ENCODE measurements at places on chromosomes 1 and 21.
A peak's percentile ranks its signal among the peaks of the same experiment; 100 is the strongest.

GRCh38 chr1:100746542-100746932 lies 27.0 kb downstream of the VCAM1 start:
- no peak for DNase-seq

DNA sequence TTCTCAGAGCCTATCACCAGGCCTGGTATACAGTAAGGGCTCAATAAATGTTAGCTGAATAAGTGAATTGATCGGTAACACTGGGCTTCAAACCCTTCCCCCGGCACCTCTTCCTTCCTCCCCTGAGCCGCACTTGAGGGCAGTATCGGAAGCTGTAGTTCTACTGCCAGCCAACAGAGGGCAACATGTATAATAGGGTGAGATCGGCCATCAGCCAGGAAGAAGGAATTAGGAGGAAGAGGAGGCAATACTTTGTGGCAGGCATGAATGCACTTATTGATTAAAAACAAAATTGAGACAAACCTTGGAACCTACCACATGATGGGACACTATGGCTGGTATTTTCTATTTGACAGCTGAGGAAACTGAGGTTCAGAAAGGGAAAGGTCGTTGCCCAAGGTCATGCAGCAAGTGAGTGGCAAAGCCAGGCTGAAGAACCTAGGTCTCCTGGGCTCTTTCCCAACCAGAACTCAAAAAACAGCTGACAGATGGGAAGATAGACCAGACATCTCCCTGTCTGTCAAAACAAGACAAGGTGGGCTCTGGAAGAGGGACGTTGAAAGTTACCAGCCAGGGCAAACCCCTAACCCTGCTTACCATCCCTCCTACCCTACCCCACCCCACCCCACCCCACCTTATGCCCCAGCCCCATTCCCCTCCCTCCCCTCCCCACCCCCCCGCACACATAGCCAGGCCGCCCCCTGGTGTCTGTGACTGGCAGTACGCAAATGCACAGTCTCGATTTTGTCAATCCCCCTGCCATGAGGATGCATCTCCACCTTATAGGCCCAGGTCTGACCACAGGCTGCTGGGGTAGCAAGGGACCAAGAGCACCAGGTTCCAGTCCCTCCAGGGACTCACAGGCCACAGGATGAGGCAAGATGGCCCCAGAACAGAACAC lies 107.3 kb upstream of the RUNX3 start:
- peak; percentile 72 for DNase-seq

- no peak for DNase-seq
Measured at GRCh38 chr1:187696073-187696472, 867.3 kb downstream of the PLA2G4A start.

DNA sequence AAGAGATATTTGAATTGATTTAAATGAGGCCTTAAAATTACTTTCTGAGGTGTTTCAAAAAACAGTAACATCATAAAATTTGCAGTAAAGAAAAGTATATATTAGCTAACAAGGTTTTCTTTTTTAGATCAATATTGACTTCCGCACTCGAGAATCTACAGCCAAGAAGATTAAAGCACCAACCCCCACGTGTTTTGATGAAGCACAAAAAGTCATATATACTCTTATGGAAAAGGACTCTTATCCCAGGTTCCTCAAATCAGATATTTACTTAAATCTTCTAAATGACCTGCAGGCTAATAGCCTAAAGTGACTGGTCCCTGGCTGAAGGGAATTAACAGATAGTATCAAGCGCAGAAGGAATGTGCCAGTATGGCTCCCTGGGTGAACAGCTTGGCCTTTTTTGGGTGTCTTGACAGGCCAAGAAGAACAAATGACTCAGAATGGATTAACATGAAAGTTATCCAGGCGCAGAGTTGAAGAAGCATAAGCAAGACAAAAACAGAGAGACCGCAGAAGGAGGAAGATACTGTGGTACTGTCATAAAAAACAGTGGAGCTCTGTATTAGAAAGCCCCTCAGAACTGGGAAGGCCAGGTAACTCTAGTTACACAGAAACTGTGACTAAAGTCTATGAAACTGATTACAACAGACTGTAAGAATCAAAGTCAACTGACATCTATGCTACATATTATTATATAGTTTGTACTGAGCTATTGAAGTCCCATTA lies 3.6 kb downstream of the RGS1 start:
- no peak for DNase-seq

- DNase-seq, result no peak
Measured at GRCh38 chr1:208997726-208998312, 585.7 kb upstream of the CAMK1G start.

- no peak for DNase-seq
Measured at GRCh38 chr1:170881268-170882265, 53.8 kb upstream of the MROH9 start.

- DNase-seq, result no peak
Measured at GRCh38 chr1:151211972-151212705, 13.8 kb downstream of the PIP5K1A start.

- DNase-seq, result peak; percentile 37
Measured at GRCh38 chr1:154867064-154867825, 2.8 kb downstream of the KCNN3 start.

DNA sequence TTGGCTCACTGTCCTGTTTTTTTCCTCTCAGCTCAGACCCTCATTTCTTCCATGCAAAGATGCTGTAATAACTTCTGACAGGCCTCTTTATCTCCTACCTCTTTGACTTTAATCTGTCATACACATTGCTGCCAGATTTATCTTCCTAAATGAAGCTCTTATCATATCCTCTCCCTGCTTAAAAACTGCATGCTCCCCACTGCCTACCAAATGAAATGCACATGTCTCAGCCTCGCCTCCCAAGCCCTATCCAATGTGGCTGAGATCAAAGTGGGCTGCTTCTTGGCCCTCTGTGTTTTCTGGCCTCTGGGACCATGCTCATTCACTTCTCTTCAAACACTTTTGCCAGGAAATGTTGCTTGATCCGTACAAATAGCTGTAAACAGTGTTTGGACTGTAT lies 38.3 kb downstream of the IRF2BP2 start:
- no peak for DNase-seq

GRCh38 chr1:206895325-206895724 lies 1.9 kb upstream of the IL24 start:
- DNase-seq, result no peak

- DNase-seq, result no peak
Measured at GRCh38 chr1:161421456-161421855, 53.8 kb upstream of the CFAP126 start.

GRCh38 chr1:243896313-243896712 lies 46.3 kb upstream of the AKT3 start:
- DNase-seq, result no peak

- no peak for DNase-seq
Measured at GRCh38 chr1:98417820-98418219, 243.7 kb upstream of the SNX7 start.

DNA sequence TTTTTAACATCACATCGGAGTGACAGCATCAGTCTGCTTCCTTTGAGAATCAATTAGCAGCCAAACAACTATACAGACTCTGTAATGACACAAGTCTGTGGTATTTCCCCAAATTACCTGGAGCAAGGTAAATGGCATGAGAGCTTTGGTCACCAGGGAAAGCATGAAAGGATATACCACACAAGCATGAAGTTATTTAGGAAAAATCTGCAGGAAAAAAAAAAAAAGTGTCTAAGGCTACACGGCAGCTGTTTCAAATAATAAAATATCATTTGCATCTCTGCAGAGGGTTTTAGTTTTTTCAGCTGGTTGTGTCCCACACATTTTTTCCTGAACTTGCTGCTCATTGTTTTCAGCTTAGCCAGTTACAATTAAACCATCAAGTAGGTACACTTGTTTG lies 234.7 kb downstream of the TTLL7 start:
- DNase-seq, result no peak

GRCh38 chr1:172154551-172154950 lies 265.9 kb upstream of the C1orf105 start:
- DNase-seq, result no peak

DNA sequence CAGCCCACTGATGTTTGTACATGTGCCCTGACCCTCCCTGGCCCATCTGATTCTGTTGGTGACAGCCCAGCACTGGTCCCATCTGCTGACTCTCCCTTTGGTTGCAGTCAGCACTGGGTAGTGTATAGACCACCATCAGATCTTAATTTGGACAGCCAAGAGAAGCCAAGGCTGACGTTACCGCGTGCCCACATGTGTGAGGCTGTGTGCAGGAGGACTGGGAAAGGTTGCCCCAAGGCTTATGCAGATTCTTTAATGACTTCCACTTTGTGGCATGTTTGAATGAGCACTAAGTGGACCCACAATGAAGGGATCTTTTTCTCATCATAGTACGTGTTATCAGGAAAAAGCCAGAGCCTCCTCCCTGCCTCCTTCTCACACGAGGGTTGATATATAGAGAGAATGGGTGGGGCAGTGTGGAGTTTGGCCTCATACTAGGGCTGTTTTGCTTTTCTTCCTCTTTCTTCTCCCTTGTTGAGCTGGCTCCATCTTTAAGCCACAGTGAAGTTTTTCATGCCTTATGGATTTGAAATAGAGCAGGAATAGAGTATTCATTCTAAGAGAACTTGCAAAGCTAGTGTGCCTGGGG lies 93.5 kb downstream of the NAV1 start:
- no peak for DNase-seq

GRCh38 chr1:78388275-78388674 lies 102.5 kb upstream of the PTGFR start:
- DNase-seq, result no peak

DNA sequence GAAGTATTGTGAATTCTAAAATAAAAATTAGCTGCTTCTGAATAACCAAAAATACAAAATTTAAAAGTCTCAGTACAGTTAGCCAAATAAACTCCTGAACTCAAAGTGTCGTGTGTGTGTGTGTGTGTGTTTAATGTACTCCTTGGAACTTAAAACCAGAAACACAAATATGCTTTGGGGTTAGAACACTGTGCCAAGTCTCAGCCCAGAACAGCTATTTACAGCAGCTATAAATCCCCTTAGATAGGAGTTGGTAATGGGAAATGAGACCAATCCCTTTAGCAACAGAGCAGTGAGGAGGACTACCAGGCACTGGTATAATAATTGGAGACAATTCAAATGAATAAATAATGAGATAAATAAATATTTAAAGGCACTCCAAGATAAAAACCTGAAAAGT lies 83.1 kb downstream of the PATJ start:
- DNase-seq, result no peak

DNA sequence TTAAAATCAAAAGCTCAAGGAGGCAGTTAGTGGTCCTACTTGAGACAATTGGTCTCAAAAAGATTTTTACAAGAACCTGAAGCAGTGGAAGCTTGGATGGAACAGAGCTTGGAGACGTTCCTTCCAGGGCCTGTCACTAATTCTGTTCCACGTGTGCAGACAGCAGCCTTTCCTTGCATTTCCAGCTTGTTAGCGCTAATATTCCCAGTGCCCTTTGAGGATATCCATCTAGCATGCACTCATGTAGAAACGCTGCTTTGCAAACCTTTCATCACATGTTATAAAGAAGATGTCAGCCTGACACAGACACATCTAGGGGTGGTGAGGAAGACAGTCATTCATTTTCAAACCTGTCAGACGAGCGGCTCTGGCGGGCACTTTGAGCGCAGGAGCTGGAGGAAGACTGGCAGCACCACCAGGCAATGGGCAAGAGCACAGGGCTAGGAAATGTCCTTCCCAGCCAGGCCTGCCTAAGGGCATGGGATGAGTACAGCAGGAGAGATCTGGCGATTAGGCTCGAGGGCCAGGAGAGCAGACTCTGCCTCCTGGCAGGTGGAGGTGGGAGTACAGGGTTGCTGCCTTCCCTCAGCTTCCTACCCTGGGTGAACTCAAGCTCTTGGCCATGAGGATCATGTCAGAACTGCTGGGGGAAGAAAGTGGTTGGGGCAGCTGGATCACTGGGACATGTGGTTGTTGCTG lies 55.5 kb downstream of the CASQ2 start:
- DNase-seq, result no peak

- DNase-seq, result no peak
Measured at GRCh38 chr1:169683661-169684060, 27.8 kb downstream of the SELL start.

DNA sequence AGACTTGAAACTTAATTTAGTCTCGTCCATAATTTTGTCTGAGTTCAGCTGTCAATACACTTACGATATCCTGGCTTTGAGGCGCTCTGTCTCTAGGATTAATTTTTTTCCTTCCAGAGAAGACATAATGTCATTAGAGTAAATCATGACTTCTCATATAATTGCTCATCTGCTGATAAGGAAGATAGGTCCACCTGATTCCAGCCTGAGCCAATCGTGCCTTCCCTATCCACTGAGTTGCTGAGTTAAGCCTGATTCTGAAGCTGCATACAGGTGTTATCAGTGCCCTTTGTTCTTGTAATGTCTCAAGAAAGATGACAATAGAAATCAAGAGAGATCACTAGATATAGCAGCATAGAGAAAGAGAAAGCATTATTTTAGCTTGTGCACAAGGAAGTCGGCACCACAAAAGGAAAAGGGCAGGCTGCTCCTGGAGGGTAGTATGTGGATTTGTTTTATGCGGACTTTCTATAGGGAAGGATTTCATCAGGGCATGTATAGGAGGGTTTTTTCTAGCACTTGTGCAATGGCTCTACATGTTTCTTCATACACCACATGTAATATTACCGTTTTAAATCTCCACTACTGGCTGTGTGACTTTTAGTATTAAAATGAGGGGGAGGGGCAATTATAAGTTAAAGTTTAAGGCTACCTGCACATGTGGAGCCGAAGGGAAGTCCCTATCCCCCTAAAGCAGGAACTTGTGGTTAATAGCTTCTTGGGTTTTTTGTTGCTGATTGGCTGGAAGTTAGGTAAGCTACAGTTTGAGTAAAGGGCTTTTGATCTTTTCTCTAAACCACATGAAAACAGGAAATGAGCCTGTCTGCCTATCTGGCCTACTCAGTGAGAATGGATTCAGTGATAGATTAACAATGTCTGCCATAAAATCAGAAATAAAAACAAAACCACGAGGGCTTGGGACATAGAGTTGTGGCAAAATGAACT lies 133.4 kb downstream of the PLPPR5 start:
- DNase-seq, result no peak

DNA sequence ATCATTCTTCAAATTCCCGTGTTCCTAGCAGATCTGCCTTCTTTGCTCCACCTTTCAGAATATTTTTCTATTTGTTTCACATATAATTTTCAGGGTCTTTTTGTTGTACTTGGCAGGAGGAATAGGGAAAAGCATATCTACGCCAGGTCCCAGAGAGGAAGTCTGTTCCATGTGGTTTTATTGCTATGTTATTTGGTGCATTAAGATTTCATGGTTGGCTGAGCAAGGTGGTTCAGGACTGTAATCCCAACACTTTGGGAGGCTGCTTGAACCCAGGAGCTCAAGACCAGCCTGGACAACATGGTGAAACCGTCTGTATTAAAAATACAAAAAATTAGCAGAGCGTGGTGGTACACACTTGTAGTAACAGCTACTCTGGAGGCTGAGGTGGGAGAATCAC lies 36.1 kb downstream of the COL6A1 start:
- no peak for DNase-seq

DNA sequence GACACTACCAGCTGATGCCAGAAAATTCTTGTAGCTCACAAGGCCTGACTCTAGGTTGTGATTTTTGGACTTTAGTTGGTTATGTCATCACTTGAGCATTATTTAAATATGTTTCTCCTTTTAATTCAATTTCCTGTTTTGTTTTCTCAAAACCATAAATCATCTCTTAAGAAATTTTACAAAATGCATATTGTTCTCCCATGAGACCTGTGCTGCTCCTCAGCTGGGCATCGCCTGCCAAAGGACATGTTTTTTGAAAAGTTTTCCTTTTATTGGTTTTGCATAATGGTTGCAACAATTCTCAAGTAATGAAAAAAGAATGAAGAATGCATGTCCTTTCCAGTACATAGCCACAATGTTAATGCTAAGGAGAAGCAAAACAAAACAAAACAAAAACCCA lies 204.7 kb upstream of the LYPLAL1 start:
- DNase-seq, result no peak

GRCh38 chr1:207838156-207839082 lies 72.5 kb downstream of the CD34 start:
- DNase-seq, result no peak

GRCh38 chr21:38631206-38631605 lies 132.9 kb upstream of the ERG start:
- no peak for DNase-seq

All from stimulated activated CD4-positive, alpha-beta T cell treated with anti-CD3 and anti-CD28 coated beads, Interleukin-4, amount 100 ng/mL, for 1 hour (primary cell).